G401 (cell line): ENCODE measurements at places on chromosomes 1 and 21.

GRCh38 chr1:246631426-246631825, 65.2 kb downstream of the CNST start:
- DNase-seq = no peak

DNA sequence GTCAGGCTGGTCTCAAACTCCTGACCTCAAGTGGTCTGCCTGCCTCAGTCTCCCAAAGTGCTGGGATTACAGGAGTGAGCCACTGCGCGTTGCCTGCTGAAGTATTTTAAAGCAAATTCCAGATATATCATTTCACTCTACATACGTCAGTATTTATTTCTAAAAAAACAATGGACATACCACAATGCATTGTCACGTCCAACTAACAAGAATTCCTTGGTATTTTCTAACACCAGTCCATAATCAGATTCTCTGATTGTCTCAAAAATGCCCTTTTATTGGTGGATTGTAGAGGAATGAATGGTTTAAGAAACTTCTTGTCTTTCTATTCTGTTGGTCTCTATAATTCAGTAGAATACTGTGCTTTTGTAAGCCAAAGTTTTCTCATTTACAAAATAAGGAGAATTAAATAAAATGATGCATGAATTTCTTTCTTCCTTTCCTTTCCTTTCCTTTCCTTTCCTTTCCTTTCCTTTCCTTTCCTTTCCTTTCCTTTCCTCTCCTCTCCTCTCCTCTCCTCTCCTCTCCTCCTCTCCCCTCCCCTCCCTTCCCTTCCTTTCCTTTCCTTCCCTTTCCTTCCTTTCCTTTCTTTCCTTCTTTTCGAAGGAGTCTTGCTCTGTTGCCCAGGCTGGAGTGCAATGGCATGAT, 55.8 kb downstream of the VPS13D start:
- DNase-seq = no peak

GRCh38 chr1:42163114-42163513, 1.4 kb downstream of the GUCA2A start:
- DNase-seq = no peak

- DNase-seq = no peak
These were observed 110.7 kb upstream of the ERRFI1 start for GRCh38 chr1:8136766-8137165.

DNA sequence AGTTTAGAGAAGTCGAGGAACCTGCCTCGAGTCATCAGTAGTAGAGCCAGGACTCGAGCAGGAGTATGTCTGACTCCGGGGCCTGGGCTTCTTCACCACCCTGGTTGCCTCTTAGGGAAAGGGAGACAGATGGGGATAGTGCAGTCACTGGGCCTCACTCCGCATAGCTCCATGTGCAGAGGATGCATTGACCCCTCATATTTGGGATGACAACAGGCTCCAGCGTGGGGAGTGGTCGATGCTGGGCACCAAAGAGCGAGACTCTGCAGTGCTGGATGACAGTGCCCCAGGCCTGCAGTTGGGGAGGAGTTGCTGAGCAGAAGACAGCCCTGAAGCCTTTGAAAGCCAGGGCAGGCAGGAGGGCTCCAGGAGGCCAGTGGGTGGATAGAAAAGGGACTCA, 20.8 kb upstream of the TENT5C start:
- no peak for DNase-seq

GRCh38 chr21:44755227-44755626, 43.9 kb upstream of the TSPEAR start:
- no peak for DNase-seq

- no peak for DNase-seq
These were observed 59.7 kb downstream of the SLX9 start for GRCh38 chr21:44999428-44999971.

DNA sequence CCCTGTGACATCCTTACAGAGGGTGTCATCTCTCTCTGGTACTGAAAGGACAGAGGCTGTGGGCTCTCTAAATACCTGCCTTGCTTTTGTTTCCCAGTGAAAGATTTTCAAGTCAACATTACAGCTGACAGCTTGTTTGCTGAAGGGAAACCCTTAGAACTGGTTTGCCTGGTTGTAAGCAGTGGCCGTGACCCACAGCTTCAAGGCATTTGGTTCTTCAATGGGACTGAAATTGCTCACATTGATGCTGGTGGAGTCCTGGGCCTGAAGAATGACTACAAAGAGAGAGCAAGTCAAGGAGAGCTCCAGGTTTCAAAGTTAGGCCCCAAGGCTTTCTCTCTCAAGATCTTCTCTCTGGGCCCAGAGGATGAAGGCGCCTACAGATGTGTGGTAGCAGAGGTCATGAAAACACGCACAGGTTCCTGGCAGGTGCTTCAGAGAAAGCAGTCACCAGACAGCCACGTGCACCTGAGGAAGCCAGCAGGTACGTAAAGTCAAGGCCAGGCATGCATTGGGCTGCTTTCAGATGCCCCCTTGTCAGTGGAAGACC, 11.8 kb downstream of the CD101 start:
- DNase-seq = no peak

- DNase-seq = peak; percentile 68
These were observed 100.0 kb upstream of the HNRNPU start for GRCh38 chr1:244964112-244964971.

- no peak for DNase-seq
These were observed 54.8 kb downstream of the NGF start for GRCh38 chr1:115283249-115283648.

DNA sequence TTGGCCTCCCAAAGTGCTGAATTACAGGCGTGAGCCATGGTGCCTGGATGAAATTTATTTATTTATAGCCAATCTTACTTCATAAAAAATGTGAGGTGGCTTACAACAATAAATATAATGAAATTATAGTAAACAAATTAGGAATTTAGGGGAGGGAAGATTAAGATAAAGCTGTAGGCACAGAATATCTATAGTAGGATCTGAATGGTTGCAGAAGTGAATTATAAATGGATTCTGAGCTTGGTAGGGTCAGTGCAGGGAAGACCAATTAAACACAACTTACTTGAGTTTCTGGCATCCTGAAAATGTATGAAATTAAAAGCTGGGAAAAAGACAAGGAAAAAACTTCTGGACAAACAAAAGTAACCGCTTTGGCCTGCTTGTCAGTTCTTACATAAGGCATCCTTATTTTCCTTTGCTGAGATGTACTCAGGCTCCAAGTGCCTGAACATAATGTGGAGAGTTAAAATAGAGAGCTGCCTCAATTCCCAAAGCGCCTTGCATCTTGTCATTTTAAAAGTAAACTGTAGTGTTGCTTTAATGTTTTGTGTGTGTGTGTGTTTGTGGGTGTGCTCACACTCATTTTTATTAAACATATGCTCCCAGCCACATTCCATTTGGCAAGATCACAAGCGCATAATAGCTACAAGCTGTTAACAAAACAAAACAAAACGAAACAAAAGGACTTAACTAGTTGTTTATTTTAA, 247.3 kb downstream of the S1PR1 start:
- DNase-seq = no peak

GRCh38 chr1:1119272-1119890, 3.5 kb upstream of the C1orf159 start:
- no peak for DNase-seq

DNA sequence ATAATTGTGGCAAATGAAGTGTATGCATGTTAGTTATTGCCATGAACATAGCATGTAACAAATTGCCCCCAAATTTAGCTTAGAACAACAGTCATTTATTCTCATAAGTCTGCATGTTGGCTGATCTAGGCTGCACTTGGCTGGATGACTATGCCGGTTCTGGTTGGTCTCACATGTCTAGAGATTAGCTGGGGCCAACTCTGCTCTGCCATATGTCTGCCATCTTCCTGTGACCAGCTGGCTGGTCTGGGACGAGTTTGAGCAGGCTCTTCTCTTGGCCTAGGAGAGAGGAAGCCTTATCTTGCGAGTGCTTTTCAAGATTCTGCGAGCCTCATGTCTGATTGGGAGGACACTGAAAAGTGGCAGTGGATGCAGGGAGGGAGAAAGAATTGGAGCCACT, 198.3 kb upstream of the FAM78B start:
- no peak for DNase-seq

- DNase-seq = no peak
These were observed 47.1 kb downstream of the STX6 start for GRCh38 chr1:180975551-180975950.

DNA sequence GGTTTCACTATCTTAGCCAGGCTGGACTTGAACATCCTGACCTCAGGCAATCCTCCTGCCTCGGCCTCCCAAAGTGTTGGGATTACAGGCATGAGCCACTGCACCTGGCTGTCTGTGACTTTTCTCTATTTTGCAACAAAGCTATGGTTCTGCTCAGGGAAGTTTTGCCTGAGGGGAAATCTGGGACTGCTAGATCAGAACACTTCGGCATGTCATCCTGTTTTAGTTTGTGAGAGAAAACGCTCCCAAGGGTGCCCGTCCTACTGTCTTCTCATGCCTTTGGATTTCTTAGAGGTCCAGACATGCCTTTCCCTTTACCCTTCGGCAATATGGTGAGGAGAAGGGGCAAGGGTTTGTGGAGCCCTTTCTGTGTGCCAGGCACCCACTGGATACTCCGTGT, 5.6 kb upstream of the CORT start:
- no peak for DNase-seq

- no peak for DNase-seq
These were observed 78.9 kb upstream of the RAB4A start for GRCh38 chr1:229192031-229192430.

GRCh38 chr21:43571976-43572375, 87.3 kb downstream of the HSF2BP start:
- DNase-seq = no peak

- no peak for DNase-seq
These were observed 462.7 kb upstream of the PKN2 start for GRCh38 chr1:88221411-88221810.

GRCh38 chr1:95028954-95029353, 43.8 kb downstream of the ALG14 start:
- no peak for DNase-seq

DNA sequence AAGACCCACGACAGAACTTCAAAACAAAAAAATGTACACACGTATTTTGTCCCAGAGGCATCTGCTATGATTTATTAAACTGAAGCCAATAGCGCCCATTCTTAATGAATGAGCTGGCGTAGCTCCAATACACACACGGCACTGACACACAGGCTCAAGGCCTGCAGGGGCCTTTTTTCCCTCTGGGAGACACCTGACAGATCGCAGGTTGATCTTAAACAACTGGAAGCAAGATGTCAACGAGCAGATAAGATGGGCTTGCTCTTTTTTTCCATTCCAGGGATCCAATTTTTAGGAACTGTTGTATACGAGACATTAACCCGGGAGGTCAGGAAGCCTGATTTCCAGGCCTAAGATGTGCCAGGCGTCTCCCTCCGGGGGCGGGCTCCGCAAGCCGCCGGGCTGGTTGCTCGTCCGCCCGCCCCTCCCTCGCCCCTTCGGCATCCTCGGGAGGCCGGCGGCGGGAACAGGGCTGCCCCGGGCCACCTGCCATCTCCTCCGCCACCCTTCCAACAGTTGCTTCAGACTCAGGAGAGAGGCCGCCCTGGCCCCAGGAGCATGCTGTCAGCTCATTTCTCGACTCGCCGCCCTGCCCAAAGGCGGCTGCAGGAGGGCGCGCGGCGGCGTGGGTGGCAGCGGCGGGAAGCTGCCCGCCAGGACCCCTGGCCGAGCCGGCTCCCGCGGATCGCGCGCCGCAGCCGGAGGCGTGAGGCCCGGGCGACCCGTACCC, 735 bp downstream of the TTC13 start:
- peak; percentile 33 for DNase-seq

- no peak for DNase-seq
These were observed 7.1 kb downstream of the ACOT7 start for GRCh38 chr1:6386371-6386949.

- DNase-seq = no peak
These were observed 103.2 kb downstream of the COLGALT2 start for GRCh38 chr1:183934314-183934713.

DNA sequence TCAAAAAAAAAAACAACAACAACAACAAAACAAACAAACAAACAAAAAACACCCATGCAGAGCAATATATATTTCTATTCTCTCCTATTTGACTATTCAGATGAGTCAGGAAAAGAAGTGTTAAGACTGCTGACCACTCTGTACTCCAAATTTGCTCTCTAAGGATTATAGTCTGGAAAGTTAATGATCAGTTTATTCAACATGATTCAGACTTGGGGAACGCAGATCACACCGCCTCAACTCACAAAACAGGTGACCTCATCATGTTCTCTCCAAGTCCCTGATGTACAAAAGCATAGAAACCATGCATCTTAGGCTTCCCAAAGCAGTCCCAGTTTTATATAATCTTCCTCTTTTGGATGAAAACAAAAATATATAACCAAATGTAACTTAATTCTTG, 51.9 kb upstream of the PRRC2C start:
- no peak for DNase-seq

- no peak for DNase-seq
These were observed 3.4 kb downstream of the SELL start for GRCh38 chr1:169707912-169708604.

DNA sequence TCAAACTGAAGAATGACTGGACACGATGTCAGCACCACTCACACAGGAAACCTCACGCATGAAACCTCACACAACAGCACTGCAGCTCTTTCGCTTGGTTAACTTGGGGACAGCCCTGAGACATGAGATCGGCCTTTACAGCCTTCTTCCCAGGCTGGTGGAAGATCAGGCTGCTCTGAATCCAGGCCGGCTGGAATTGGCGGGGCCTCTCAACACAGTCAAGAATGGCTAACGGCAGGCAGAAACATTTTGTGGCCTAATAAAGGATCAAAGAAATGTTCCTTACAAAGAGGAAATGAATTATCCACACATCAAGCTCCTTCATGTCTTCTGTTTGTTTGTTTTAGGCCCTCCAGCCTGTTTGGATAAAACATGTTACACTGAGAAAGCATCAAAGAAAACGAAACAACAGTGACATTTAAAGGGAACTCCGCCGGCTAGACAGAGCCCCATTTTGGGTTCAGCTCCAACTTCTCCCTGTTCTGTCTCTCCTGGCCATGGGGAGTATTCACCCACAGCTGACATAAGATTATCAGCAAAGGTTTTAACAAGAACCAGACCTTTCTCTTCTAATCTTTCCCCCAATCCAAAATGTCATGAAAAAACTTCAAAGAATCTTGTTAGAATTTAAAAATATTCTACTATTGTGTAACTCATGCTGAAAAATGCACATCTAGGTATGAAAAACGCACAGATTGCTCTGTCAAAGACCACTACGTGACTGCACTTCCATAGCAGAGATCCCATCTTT, 131.2 kb downstream of the SLC45A1 start:
- peak; percentile 58 for DNase-seq

- DNase-seq = peak; percentile 41
These were observed 197.8 kb downstream of the VAV3 start for GRCh38 chr1:107767156-107767582.

DNA sequence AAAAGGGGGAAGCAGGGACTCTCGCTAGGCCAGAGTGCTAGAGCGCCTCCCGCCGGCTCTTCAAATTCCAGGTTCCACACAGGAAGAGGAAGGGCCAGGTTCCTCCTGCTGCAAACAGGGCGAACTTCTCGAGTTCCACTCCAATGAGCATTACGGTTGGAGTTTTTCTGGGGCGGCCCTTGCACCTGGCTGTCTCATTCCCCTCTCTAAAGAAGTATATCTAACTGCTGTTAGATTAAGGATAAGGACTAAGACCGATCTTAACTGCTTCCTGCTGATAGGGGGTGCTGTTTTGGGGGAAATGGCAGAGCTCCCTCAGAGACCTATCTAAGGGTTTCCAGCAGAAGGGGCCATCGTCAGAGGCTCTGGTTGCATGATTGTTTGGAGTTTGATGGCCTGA, 138.0 kb downstream of the RABGAP1L start:
- no peak for DNase-seq

GRCh38 chr1:226302731-226303130, 6.2 kb downstream of the LIN9 start:
- DNase-seq = no peak

- DNase-seq = no peak
These were observed 724 bp upstream of the ANKRD35 start for GRCh38 chr1:145886390-145886789.

GRCh38 chr1:89823679-89824292, 3.0 kb downstream of the LRRC8D start:
- DNase-seq = no peak
